Esophagus muscularis mucosa (tissue), 4 donors: ENCODE measurements at places on chromosomes 1 and 21. TPM values are rescaled to one million over a fixed set of nuclear protein-coding genes. Genes with fewer than 3 reads are reported as not detected.

DNA sequence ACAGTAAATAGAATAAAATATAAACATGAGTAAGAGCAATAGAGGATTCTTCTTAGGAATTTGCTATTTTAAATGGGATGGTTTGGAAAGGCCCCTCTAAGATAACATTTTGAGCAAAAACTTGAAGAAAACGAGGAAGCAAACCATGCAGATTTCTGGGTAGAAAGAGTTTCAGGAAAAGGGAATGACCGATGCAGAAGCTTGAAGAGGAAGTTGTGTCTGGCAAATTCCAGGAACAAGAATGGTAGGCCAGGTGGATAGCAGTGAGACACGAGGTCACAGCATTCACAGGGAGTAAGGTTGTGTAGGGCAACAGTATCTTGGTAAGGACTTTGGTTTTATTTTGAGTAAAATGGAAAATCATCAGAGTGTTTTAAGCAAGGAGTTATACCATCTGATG lies 108.9 kb downstream of the PEX14 start:
- no peak for DNase-seq

KCNE1 gene
- 1.8 TPM for total RNA-seq

AMY1C gene
- not detected for total RNA-seq

DNA sequence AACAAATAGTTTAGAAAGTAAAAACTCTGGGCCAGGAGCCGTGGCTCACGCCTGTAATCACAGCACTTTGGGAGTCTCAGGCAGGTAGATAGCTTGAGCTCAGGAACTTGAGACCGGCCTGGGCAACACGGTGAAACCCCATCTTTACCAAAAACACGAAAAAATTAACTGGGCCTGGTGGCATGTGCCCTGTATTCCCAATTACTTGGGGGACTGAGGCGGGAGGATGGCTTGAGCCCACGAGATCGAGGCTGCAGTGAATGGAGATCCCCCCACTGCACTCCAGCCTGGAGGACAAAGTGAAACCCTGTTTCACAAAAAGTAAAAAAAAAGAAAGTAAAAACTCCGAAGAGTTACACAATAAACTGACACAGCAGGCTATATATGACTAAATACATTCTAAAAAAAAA lies 10.6 kb downstream of the CEP170 start:
- DNase-seq, result no peak

DNA sequence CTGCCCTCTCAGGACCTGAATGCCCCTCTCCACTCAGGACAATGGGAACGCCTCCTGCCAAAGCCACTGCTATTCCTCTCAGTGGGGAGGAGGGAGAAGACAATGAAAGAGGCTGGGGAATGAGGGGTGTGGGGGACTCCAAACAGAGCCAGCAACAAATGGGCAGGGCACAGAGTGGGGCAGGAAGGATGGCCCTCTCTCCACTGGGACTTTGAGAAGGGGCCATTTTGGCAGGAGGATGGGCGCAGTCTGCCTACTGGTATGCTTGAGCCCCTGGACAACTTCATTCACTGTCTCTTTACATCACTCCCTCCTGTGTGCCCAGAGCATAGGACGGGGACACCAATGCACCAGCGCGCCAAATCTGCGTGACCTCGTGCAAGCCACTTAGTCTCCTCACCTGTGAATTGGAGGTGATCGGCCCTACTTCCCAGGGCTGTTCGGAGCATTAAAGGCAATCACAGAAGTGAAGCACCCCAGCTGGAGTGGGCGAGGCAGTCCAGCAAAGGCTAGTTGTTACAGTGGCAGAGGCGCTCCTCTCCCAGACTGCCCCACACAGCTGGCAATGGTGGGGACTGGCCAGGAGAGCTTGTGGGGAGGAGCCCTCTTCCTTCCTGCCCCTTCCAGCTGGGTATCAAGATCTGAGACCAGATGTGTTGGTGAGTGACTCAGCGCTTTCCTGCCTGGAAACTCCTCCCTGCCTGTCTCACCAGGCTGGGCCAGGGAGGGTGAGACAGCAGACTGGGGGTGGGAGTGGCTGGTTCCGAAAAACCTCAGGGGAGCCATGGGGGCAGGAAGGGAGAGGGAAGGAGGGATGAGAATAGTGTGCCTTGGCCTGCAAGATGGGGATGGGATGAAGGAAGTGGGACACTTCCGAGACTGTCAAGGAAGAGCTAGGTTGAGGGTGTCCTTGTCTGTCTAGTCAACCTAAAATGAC lies 22.4 kb upstream of the SYNC start:
- no peak for DNase-seq

DNA sequence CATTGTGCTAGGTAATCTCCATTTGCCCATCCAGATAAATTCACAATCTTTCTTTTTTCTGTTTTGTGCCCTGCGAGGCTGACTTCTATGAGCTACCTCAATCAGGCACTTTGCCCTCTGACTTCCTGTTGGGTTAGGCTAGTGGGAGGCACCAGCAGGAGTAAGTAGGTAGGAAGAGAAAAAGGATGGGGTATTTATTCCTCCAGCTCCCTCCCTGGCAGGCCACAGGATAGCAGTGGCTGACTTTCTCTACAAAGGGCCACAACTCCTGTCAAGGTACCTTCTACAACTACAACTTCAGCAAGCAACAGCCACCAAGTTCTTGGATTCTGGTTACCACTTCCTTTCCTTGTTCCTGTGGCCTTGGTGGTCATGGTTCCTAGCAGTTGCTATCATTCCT lies 18.8 kb upstream of the GORAB start:
- DNase-seq, result no peak

- no peak for DNase-seq
Observed at GRCh38 chr21:29376556-29376955, 77.8 kb downstream of the BACH1 start.

ADAMTS1 gene
- total RNA-seq, result 152 TPM

FOXD3 gene
- 1.2 TPM for total RNA-seq

- DNase-seq, result no peak
Observed at GRCh38 chr1:4005431-4005830, 105.4 kb upstream of the C1orf174 start.

DNA sequence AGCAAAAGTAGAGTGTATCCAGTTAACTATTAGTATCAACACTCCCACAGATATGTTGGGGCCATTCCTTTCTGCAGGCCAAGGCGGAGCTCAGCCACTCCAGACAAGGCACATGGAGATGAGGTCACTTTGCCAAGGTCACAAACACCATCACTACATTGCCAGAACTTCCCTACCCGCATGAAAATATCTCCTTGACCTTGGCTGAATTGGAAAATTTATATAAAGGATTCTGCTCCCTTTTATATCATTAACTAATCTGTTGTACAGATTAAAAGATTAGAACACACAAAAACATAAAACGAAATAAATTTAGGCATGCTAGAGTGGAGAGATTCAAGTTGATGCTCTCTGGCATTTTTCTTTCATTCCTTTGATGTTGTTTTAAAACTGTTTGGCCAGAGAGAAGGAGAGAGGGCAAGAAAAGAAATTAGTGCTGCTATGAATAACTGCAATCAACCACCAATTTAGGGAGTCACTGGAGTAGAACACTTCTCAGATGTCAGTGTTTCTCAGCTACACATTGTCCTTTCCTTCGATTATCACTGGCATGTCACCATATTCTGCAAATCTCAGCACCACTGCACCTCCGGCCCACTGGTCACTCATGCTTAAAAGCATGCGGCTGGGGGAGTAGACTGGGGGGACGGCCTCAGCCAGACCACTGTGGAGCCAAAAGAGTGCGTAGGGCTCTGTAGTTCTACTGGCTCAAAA lies 78.7 kb upstream of the ATP1B1 start:
- peak; percentile 53 for DNase-seq

- DNase-seq, result no peak
Observed at GRCh38 chr21:32463367-32463766, 50.9 kb downstream of the EVA1C start.

GRCh38 chr21:40472013-40472412 lies 374.9 kb downstream of the DSCAM start:
- DNase-seq, result no peak

LCE1D gene
- not detected for total RNA-seq

GRCh38 chr1:205227584-205228013 lies at the start of gene TMCC2:
Gene TMCC2, plus strand, starts transcription at chr1:205227946. Its CDS starts 619 bp downstream, at chr1:205228565.
- peak; percentile 92 for DNase-seq

GRCh38 chr1:226519716-226520598 lies 28.6 kb upstream of the STUM start:
- no peak for DNase-seq

GRCh38 chr1:151705146-151705545 lies 11.5 kb downstream of the CELF3 start:
- DNase-seq, result no peak

GRCh38 chr1:33070628-33071027 lies 10.3 kb upstream of the AZIN2 start:
- DNase-seq, result no peak

MCM3AP gene
- total RNA-seq, result 58.6 TPM

- no peak for DNase-seq
Observed at GRCh38 chr1:241229216-241229615, 127.8 kb downstream of the RGS7 start.

- no peak for DNase-seq
Observed at GRCh38 chr1:53108646-53109580, 33.5 kb downstream of the SLC1A7 start.

DNA sequence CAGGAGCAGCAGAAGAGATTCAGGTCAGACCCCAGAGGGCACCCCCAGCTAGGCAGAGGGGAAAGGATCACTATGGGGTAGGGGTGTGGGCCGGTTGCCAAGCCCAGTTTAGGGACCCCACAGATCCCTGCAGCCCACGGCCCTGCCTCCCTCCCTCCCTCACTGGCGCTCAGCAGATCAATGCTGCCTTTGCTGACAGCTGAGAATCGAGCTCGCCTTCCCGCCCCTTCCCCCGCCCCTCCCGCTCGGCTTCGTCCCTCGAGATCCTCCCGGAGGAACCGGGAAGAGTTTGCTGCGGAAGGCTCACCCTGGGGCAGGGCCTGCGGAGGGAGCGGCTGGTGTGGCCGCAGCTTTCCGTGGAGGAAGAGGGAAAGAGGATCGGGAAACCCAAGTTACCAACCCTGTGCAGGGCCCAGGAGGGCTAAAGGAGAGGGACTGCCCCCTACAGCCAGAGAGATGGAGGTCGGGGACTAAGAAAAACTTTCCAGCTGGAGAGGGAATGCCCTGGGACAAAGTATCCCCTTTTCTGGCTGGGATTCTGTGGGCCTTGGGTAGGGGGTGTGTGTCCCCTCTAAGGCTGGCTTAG lies 1.1 kb upstream of the KCNQ4 start:
- DNase-seq, result no peak

IL6R gene
- total RNA-seq, result 55.2 TPM

DNA sequence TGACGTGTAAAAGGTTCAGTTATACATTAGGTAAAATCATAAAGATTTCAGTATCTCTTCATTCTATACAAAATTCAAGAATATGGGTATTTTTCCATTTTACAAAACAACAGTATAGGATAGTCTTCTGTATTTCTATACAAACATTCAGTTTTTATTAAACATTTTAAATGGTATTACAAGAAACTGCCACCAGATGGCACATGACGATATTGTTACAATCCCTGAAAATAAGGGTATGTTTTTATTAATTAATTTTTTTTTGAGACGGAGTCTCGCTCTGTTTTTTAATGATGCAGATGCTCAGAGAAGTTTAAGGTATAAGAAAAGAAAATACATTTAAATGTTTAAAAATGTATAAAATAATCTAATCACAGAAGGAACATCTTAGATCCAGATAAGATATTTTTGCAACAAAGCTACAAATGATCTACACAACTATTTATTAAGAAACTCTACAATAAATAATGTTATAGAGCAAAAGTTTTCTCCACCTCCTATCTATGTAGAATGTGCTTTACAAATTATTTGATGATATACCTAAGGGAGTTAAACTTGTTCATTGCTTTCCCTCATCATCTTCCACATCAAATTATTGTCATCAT lies 23.5 kb upstream of the RSBN1 start:
- DNase-seq, result no peak

GRCh38 chr1:246086191-246086590 lies 420.9 kb downstream of the SMYD3 start:
- no peak for DNase-seq

GRCh38 chr1:156527584-156527983 lies 27.0 kb upstream of the MEF2D start:
- no peak for DNase-seq

DNA sequence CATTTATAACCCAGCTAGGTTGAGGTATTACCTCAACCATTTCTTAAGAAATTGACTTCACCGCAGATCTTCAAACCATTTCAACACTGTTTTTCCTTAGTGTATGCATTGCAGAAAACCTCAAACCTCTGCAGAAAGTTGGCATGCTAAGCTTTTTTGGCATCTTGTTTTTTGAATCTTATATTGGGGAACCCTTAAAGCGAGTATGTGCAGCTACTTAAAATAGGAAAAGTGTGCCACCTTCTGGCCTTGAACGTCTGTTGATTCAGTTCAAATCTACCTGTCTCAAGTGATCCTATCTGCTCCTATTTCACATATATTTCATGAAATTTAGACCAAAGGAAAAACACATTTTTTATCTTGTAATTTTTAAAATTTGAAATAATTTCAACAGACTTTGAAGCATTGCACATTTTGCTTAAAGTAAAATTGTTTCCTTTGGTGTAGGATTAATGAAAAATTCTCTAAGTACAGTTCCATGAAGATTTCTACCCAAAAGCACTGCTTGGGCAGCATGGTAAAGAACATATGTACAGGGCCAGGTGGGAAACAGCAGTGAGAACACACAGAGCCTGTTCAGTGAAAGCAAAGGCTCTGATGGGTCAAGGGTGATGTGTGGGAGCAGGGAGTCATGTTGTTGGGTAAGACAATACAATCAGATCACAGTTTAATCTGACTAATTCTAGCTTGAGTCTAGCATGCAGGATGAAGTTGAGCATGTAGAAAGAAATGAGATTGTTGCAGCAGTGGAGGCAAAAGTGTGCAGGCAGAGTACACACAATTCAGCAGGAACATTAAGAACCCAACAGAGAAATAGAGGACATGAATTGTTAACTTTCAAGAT lies 17.2 kb downstream of the HENMT1 start:
- no peak for DNase-seq

SPRR5 gene
- total RNA-seq, result not detected

GRCh38 chr1:156803086-156803851 lies 13.4 kb downstream of the SH2D2A start:
- no peak for DNase-seq

IGSF21 gene
- total RNA-seq, result 1.1 TPM

GRCh38 chr1:205421798-205422197 lies at the start of gene LEMD1:
Gene LEMD1, minus strand, starts transcription at chr1:205422056. Its CDS starts 1,520 bp downstream, at chr1:205420536.
- DNase-seq, result no peak

TUT4 gene
- total RNA-seq, result 43.9 TPM

TNN gene
- total RNA-seq, result 0.17 TPM

DNA sequence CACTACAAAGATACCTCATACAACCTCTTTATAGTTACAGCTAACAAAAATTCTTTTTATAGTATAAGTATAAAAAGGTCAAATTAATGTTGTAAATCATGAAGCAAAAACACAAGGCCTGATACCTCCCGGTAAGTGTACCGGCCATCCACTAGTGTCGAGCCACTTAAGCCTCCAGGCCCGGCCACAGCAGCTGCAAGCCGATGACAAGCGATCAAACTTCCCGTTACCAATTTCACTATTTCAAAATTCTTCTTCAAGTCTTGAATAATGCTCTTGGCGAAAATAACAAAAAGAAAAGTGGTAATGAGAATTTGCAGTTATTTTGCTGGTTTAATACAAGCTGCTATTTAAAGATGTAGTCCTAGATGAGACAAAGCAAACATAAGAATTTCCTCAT lies 67.6 kb downstream of the USP24 start:
- DNase-seq, result no peak

GBP4 gene
- total RNA-seq, result 4.1 TPM
